Aorta (tissue), 5 donors: ENCODE measurements at places on chromosomes 11 and 22.

- H3K27me3 ChIP-seq, result no peaks in the 10 kb centered on the region
- DNase-seq, result no peak
- no peaks in the 10 kb centered on the region for H3K36me3 ChIP-seq
- no peaks in the 10 kb centered on the region for H3K4me1 ChIP-seq
- H3K4me3 ChIP-seq, result no peak overlapping the region
- no peak overlapping the region for H3K27ac ChIP-seq
Observed at GRCh38 chr22:22943521-22944267, 56.1 kb downstream of the IGLL5 start.

DNA sequence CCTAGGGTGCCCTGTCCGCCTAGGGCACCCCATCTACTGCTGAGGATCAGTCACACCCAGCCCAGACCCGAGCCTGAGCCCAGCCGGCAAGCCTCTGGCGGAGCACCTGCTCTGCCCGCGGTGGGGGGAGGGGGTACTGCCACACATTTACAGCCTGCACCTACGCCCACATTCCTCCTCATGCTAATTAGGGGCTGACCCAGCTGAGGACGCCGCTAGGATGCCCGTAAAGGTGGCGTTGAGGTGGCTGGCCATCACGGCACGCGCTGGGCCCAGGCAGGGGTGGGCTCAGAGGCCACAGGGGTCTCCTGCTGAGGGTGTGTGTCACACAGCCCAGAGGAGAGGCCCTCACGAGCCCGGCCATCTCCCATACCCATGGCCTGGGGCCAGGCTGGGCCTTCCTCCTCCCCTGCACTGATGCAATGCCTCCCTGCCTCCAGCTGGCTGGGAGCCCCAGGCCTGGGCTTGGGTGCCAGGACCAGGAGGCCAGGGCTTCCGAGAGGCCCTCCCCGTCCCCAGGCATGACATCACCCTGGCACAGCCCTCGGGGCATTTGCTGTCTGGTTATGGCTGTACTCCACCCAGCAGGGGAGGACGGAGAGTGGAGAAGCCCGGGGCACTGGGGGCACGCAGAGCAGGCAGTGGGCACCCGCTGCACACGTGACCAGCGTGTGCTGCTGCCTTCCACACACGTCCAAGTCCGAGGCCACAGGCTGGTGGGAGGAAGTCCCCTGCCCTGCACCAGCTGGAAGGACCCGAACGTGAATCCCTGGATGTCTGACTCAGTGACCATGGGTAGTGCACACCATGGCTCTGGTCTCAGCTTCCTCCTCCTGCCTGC is 12.7 kb downstream of the DUSP8 start:
- DNase-seq, result peak; percentile 98
- peak overlapping the region; percentile 96 for H3K27ac ChIP-seq
- no peaks in the 10 kb centered on the region for H3K4me1 ChIP-seq
- no peaks in the 10 kb centered on the region for H3K27me3 ChIP-seq
- H3K36me3 ChIP-seq, result peaks cover 3% of the 10 kb centered on the region
- H3K4me3 ChIP-seq, result no peak overlapping the region

DNA sequence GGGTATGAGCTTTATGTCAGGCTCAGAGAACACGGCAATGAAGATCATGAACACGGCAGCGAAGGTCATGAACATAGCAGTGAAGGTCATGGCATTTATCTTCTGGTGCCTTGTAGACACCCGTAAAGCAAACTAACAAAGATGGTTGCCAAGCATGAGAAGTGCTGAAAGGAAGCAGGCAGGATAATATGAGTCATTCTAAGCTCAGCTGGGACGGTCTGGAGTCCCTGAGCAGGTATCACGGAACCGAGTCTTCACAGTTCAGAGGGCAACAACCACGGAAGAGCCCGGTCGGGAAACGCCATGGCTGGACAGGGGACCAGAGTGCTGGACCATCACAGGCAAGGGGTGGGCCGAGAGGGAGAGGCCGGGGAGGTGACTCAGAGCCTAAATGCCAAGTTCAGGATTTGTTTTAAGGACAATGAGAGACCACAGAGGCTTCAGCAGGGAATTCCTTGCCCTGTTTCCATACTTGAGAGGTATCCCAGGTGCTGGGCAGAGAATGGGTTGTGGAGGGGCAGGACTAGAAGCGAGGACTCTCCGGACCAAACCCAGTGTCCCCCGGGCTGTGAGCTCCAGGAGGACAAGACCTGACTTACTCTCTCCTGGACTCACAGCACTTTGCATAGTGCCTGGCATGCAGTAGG is 13.1 kb upstream of the MS4A10 start:
- no peaks in the 10 kb centered on the region for H3K4me1 ChIP-seq
- no peaks in the 10 kb centered on the region for H3K36me3 ChIP-seq
- no peaks in the 10 kb centered on the region for H3K27me3 ChIP-seq
- DNase-seq, result no peak
- H3K27ac ChIP-seq, result no peak overlapping the region

GRCh38 chr11:99708928-99709672 is 688.4 kb downstream of the CNTN5 start:
- H3K4me1 ChIP-seq, result no peaks in the 10 kb centered on the region
- no peak overlapping the region for H3K27ac ChIP-seq
- no peak for DNase-seq
- H3K36me3 ChIP-seq, result no peaks in the 10 kb centered on the region
- no peak overlapping the region for H3K4me3 ChIP-seq

DNA sequence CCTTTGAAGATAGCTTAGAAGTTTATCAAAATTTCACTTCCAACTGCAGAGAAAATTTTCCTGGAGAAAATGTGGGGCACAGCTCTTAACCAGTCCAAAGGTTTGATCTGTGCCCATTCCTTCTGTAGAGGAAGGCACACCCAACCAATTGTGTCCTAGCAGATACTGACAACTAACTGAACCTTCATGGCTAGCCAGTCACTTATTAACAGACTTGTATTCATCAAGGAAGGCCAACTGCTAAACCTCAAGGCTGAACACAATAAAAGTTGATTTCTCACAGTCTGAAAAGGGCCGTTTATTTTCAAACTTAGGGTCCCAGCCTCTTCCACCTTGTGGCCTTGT is 19.5 kb downstream of the SYT13 start:
- no peaks in the 10 kb centered on the region for H3K4me1 ChIP-seq
- H3K4me3 ChIP-seq, result no peak overlapping the region
- DNase-seq, result no peak
- no peak overlapping the region for H3K27ac ChIP-seq
- no peaks in the 10 kb centered on the region for H3K36me3 ChIP-seq

DNA sequence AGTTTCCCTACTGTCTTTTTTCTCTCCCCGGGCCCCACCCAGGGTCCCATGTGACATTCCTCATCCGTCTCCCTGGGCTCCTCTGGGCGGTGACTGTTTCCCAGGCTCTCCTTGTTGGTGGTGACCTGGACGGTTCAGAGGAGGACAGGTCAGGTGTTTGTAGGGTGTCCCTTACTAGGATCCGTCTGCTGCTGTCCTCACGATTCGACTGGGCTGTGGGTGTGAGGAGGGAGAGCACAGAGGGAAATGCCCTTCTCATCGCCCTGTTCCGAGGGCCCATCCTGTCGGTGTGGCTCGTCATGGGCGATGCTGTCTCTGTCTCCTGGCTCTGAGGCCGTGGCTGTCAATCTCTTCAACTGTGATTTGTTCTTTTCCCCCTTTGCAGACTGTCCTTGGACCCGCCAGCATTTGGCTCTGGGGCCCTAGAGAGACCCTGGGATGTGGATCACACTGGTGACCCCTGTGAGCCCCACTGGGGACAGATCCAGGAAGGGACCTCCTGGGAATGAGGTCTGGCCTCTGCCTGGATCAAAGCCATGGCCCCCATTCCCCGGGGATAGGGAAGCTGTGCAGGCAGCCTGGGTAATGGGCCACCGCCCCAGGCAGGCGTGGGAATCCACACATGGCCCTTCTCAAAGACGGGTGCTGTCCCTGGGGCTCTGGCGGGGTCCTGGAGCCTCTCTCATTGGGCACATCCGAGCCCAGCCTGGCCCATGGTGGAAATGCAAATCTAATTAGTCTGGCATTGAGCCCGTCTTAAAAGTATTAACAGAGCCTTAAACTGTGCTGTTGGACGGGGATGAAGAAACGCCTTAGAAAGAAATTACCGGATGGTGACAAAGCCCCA is 46.8 kb upstream of the KCNQ1OT1 start:
- no peaks in the 10 kb centered on the region for H3K36me3 ChIP-seq
- no peak overlapping the region for H3K4me3 ChIP-seq
- H3K4me1 ChIP-seq, result no peaks in the 10 kb centered on the region
- peak; percentile 51 for DNase-seq

- H3K4me3 ChIP-seq, result no peak overlapping the region
- no peak overlapping the region for H3K27ac ChIP-seq
- H3K4me1 ChIP-seq, result no peaks in the 10 kb centered on the region
- no peaks in the 10 kb centered on the region for H3K36me3 ChIP-seq
- no peak for DNase-seq
- no peaks in the 10 kb centered on the region for H3K27me3 ChIP-seq
Observed at GRCh38 chr11:82830746-82831145, 69.5 kb downstream of the PRCP start.

DNA sequence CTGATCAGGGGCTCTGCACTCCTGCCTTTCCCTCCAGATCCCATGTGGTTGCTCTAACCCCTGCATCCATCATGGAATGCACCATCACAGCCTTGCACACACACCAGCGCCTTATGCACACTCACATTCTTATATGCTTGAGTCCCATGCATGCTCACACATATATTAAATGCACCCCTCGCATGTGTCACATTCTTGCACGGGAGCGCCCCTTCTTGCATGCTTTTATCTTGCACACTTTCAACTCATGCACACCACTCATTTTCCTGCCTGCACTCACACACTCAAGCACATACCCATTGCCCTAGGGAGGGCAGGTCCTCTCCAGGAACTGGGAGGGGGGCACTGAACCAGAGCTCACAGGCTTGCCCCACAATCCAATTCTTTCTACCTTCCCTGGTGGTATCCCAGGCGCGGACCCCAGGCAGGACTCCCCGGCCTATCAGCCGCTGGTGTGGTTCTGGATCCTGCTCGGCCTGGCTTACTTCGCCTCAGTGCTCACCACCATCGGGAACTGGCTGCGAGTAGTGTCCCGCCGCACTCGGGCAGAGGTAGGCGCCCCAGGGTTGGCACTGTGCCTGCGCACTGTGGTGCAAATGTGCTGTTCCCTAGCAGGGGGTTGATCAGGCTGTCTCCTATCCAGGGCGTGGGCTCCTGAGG is 2.3 kb upstream of the CATSPERZ start:
- H3K27me3 ChIP-seq, result no peaks in the 10 kb centered on the region
- no peak overlapping the region for H3K27ac ChIP-seq
- H3K4me1 ChIP-seq, result no peaks in the 10 kb centered on the region
- H3K4me3 ChIP-seq, result no peak overlapping the region
- DNase-seq, result no peak
- no peaks in the 10 kb centered on the region for H3K36me3 ChIP-seq

DNA sequence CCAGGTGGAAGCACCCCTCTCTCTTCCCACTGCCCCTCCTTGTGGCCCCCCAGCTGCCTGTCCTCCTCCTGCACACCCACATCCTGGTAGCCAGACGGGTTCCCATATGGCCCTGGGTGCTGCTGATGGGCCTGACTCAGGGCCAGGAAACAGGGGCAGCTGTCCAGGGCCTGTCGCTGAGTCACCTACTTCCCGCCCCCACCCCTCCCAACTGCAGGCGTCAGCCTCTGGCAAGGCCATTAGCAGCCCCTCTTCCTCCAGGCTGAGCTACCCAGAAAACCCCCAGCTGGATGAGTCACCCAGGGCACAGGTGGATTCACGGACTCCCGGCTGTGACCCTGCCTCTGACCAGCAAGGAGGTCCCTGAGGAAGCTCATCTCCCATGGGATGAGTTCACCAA is 6.9 kb upstream of the GAL start:
- H3K27me3 ChIP-seq, result no peaks in the 10 kb centered on the region
- peak; percentile 84 for DNase-seq
- H3K4me1 ChIP-seq, result no peaks in the 10 kb centered on the region
- H3K36me3 ChIP-seq, result no peaks in the 10 kb centered on the region

DNA sequence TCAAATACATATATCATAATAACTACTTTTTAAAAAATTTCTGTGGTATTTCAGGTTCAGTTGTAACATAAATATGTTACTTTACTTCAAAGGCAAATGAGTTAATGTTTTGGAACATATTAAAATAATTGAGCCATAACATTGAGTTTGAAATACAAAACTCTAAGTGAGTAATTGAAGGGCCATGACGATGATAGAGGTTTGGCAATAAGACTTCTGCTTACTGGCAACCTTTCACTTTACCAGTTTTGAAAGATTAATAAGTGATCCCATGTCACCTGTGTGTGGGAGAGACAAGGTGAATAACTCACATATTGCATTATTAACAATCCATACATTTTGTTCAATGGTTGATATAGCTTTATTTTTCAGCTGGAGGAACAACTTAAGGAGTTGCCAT is 144.4 kb downstream of the GRIA4 start:
- no peaks in the 10 kb centered on the region for H3K4me1 ChIP-seq
- H3K4me3 ChIP-seq, result no peak overlapping the region
- no peak for DNase-seq
- no peaks in the 10 kb centered on the region for H3K36me3 ChIP-seq

- H3K27me3 ChIP-seq, result no peaks in the 10 kb centered on the region
- no peak overlapping the region for H3K4me3 ChIP-seq
- DNase-seq, result no peak
- no peak overlapping the region for H3K27ac ChIP-seq
- H3K36me3 ChIP-seq, result no peaks in the 10 kb centered on the region
- H3K4me1 ChIP-seq, result no peaks in the 10 kb centered on the region
Observed at GRCh38 chr11:122979103-122979814, 2.4 kb downstream of the BSX start.

- DNase-seq, result no peak
- H3K4me1 ChIP-seq, result no peaks in the 10 kb centered on the region
- no peak overlapping the region for H3K27ac ChIP-seq
- no peaks in the 10 kb centered on the region for H3K36me3 ChIP-seq
- H3K27me3 ChIP-seq, result peaks cover 1% of the 10 kb centered on the region
Observed at GRCh38 chr11:35516403-35516802, 9.0 kb downstream of the PAMR1 start.

DNA sequence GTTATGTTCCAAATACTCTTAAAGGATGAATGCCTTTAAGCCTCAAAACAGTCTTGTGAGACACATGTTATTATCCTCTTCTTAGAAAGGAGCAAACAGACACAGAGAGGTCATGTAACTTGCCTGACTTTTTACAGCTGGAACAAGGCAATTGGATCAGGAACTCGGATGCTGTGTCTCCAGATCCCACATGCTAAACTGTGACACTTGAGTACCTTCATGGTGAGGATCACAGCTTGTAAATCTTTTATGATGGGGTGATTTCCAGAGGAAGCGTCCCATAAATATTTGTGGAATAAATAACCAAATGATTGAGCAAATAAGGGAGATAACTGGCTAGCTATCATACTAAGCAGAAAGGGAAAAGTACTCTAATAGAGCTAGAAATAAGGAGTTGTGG is 171.2 kb downstream of the C11orf91 start:
- no peak overlapping the region for H3K4me3 ChIP-seq
- no peaks in the 10 kb centered on the region for H3K36me3 ChIP-seq
- peaks cover 3% of the 10 kb centered on the region for H3K27me3 ChIP-seq
- DNase-seq, result no peak
- no peak overlapping the region for H3K27ac ChIP-seq
- H3K4me1 ChIP-seq, result no peaks in the 10 kb centered on the region

GRCh38 chr11:12393691-12394090 is 16.3 kb downstream of the PARVA start:
- no peaks in the 10 kb centered on the region for H3K36me3 ChIP-seq
- no peaks in the 10 kb centered on the region for H3K27me3 ChIP-seq
- H3K27ac ChIP-seq, result no peak overlapping the region
